ENCODE measurements at places on chromosomes 5 and 9.

DNA sequence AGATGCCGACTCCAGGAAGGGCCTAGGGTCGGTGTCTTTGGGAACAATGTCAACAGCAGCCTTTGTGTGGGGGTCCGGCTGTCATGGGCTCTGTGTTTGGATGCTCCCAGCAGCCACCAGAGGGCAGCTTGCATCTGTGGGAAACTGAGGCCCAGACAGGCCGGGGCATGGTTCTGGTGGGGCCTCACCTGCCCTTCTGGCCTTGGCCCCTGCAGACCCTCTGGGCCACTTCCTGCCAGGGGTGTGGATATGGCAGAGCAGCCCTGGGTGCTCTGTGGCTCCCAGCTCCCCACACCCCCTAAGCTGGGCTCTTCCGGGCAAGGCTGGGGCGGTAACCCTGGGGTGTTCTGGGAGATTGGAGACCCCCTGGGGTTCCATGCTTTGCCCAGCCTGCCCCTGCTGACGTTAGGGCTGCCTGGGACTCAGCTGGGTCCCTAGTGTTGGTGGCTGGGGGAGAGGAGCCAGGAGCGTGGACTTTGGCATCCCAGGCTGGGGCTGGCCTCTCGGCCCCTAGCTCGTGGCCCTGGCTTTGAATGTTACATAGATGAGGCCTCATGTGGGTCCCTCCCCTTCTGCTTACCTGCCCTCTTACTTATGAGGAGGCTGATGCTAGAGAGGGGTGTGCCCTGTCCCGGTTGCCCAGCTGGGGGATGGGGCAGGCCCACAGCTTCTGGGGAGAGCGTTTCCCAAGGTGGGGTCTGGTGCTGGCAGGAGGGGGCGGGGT, 38.3 kb downstream of the RXRA start:
- no peak for DNase-seq

DNA sequence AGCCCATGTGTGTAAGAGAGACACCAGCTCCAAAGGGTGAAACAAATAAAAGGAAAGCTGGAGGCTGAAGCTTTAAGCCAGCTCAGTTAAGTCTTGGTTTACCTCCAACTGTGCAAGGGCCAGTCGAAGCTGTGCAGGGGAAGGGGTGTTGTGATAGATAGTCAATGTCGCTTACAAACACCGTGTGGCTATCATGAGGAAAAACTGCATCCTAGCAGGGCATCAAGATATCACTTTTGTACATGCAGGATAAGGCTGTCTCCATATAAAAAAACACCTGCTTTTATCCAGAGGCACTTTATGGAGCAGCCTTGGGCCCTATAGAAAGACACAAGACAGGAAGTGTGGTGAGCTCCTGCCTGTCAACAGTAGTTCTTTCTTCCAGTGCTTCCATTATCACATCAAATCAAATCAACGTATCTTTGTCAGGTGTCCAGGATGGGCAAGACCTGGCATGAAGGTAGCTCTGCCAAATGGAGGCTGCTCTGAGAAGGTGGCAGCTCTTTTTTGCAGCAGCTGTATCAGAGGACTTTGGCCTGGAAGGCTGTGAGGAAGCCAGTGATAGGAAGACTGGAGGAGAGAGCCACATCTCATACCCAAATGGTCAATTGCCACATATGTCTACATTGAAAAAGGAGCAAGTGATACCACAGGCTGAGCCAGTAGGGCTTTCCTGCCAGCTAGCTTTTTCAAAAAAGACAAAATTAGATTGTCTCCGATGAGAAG, 29.3 kb upstream of the SELENOP start:
- no peak for DNase-seq

DNA sequence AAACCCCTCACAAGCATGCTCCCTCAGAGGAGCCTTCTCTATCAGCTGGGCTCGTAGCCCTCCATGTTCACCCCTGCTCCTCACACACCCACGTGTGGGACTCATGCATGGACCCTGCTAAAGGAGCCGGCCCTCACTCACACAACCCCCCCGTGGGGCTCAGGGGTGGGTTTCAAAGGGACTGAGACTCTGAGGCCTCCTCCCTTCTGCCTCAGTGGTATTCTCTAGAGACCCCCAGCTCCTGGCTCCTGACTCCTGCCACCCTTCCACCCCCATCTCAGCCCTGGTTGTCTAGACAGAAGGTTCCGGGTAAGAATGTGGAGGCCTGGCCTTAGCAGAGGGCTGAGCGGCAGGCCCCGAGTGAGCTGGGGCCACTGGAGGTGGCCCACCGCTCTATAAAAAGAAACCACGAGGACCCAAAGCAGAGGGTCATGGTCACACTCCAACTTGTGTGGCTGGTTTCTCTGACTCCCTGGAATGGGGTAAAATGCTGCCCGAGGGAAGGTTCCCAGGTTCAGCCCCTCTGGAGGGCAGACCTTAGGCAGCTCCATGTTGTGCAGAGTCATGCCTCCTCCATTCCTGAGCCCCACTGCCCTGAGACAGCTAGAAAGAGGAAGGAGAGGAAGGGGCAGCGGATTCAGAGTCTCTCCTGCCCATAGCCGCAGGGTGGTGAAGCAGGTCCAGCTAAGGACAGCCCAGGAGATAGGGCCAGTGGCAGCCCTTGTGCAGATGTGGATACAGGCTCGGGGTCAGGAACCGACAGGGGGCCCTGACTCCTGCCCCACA, 10.8 kb downstream of the SEPTIN8 start:
- no peak for DNase-seq

GRCh38 chr9:111953444-111953843, 56.8 kb downstream of the UGCG start:
- DNase-seq: no peak

GRCh38 chr5:36743891-36744772, 132.4 kb upstream of the NIPBL start:
- DNase-seq: no peak

DNA sequence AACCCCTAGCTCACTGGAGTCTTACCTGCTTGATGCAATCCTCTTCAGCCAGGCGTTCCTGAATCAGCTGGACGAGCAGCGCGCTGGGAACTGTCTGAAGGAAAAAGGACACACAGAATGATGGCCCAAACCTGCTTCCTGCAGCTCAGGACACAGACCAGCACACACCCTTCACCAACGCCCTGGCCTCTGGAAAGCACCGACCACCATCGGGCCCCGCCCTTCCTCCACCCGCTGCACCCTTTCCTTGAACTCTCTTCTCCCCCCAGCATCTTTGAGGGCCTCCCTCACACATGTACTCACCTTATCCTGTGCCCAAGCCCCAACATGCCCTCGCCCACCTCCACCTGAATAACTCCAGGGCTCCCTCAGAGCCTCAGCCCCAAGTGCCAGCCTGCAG, 23.3 kb downstream of the AK8 start:
- no peak for DNase-seq

DNA sequence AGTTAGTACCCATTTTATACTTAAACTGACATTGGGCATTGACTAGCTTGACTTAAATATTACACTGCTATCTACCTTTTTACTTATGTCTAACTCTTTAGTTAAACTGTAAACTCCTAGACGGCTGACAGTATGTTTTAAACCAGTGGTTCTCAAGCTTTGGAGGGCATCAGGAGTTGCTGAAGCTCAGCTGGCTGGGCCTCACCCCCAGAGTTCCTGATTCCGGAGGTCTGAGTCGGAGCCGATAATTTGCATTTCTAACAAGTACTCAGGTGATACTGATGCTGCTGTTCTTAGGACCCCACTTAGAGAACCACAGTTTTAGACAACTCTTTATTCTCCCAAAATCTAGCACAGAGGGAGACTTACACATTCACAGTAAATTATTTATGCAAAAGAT, 63.3 kb upstream of the PCA3 start:
- no peak for DNase-seq

DNA sequence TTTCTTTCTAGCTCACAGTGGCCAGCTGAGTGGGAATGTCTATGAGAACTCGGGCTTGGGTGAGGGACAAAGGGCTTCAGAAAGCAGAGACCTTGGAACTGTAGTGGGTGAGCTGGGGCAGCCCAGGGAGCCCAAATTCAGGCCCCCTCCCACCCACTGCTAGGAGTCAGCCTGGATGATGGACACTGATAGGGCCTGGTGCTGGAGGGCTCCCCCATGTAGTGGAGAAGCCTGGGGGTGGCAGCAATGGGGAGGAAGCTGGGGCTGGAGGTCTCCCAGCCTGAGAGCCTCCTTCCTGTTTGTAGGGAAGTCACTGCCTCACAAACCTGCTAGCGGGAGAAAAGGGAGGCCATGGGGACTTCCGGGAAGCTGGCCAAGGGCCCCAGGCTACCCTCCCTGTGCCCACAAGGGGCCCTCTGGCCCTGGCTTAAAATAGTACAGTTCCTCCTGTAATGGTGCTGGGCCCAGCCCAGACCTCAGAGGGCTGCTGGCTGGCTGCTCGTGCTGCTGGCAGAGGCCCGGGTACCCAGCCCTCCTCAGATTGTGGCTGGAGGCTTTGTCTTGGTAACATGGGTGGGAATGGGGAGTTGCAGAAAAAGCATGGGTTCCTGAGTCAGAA, 6.3 kb upstream of the NR5A1 start:
- no peak for DNase-seq

DNA sequence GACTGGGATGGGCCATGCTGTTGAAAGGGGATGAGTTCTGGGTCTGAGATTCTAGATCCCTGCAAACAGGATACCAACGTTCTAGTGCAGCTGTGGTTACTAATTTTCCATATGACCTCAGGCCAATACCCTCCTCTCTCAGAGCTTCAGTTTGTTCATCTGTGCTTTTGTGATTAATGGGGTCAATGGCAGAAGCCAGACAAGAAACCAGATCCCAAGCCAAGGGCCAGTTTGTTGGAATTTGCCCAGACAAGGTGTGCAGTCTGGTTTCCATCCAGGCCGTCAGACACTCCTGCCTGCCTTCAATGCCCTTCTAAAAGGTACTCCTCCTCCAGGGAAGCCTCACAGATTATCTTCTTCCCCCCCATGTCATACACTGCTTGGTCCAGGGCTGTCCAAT, 11.4 kb downstream of the MYORG start:
- DNase-seq: no peak

All from BE2C (cell line).